ENCODE measurements at places on chromosomes 6 and 20.

DNA sequence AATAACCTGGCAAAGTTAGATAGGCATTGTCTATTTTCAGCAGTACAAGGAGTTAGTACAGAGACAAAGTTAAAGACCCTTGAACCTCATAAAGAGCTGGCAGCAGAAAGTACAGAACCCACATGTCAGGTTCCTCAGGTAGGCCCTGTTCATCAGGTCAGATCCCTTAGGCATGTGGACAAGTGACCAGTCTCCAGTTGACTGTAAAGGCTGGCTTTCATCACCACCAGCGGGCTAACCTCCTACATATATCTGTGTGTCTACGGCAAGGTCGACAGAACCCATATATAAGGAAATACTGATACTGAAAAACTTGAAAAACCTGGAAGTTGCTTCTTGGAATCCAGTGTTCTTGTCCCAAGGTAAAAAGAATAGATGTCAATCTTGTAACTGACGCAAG lies 223.1 kb upstream of the SGK1 start:
- DNase-seq, result no peak

- no peak for DNase-seq
Measured at GRCh38 chr6:159262586-159262985, 93.4 kb downstream of the FNDC1 start.

DNA sequence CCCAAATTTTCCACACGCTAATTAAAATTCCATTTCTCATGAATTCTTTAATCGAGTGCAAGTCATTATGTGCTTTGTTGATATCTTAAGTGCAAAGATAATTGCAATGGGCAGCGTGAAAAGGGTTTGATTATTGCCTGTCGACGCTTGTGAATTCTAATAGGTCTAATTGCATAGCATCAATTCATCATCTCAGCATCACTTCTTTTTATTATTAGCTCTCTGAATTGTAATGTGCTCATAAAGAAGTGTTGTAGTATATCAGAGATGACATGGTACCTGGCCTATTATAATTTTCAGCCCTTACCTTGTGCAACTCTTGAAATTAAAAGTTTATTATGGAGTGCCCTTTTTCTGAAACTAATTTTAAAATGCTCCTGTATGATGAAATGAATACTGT lies 866.8 kb upstream of the FLRT3 start:
- no peak for DNase-seq

- DNase-seq, result no peak
Measured at GRCh38 chr6:154806804-154807203, 73.6 kb downstream of the SCAF8 start.

GRCh38 chr20:15031546-15032351 lies 694.3 kb upstream of the FLRT3 start:
- no peak for DNase-seq

- no peak for DNase-seq
Measured at GRCh38 chr6:17454316-17455005, 61.1 kb downstream of the CAP2 start.

- no peak for DNase-seq
Measured at GRCh38 chr6:154223296-154223695, 133.3 kb downstream of the IPCEF1 start.

GRCh38 chr6:150684714-150685459 lies 85.2 kb downstream of the PLEKHG1 start:
- no peak for DNase-seq

DNA sequence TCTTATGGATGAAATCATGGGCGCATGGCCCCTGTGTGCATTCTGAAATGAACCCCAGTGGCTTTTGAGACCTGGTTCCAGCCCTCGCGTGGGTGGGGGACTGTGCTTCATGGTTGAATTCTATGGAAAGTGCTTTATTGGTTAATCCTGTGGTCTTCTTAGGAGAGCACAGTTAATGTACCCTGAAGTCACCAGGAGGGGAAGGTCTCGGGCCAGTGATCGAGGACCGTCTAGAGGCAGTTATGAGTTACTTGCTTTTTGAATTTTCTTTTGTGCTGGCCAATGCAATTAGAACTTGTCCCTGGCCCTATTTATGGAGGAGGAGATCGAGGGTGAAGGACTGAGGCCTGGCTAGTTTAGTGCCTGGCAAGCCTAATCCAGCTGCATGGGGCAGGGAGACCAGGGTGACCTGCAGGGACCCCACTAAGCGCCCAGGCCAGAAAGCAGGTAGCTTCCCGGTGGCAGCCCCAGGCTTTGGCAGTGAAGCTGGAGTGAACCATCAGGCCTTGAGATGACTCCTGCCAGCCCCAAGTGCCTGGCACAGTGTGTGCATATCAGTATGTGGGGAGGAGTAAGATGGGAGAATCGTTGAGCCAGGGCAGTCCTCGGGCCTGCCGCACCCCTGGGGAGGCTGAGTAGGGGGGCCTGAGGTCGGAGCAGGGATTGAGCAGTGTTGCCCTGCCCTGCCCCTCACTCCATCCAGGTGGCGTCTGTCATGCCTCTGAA lies 144.6 kb upstream of the RNF24 start:
- no peak for DNase-seq

GRCh38 chr20:1391640-1392442 lies 1.0 kb downstream of the FKBP1A start:
- DNase-seq, result no peak

GRCh38 chr20:31595654-31596411 lies 9.3 kb upstream of the ID1 start:
- no peak for DNase-seq

DNA sequence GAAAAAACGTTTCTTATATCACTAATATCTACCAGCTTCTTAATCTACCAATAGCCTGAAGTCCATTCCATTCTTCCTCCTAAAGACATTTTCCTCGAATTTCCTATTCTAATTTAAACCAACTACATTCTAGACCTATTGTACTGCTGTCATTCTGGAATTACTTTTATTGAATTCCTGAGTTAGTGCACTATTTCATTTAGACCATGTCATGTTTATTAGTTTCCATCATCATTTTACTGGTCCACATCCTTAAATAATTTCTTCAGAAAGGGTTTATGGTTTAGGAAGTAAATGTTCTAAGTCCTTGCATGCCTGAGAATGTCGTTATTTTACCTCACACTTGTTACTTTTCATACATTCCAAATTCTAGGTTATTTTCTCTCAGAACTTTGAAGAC lies 13.2 kb downstream of the LCA5 start:
- no peak for DNase-seq

DNA sequence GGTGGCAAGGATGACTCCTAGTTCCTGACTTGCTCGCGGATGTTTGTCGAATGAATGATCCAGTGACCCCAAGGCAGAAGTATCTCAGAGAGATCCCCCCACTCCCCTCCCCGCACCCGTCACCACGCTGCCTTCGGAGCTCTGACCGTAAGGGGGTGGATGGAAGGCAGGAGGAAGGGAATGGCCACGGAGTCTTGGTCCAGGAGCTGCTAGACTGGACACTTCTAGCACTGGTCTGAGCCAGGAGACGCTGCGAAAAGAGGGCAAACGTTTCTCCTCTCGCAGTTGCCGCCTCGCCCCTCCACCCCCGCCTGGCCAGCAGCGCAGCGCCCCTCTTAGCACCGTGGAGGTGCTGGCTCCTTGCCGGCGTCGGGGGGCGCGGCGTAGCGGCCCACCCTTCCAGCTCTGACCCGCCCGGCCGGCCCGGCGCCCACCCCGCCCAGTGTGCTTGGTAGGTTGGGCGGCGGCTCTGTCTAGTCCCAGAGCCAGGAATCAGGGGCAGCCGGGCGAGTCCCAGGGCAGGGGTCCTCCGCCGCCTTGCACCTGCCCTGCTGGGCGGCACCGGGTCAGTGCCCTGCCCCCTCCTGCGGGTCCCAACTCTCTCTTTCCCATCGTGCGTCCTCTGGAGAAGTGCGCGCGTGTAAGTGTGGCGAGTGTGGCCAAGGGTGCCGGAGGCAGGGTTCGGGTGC lies 2.4 kb upstream of the DBNDD2 start:
- no peak for DNase-seq

- DNase-seq, result no peak
Measured at GRCh38 chr6:1940381-1940780, 305.0 kb downstream of the GMDS start.

- no peak for DNase-seq
Measured at GRCh38 chr6:158068893-158069799, 87.5 kb downstream of the SYNJ2 start.

DNA sequence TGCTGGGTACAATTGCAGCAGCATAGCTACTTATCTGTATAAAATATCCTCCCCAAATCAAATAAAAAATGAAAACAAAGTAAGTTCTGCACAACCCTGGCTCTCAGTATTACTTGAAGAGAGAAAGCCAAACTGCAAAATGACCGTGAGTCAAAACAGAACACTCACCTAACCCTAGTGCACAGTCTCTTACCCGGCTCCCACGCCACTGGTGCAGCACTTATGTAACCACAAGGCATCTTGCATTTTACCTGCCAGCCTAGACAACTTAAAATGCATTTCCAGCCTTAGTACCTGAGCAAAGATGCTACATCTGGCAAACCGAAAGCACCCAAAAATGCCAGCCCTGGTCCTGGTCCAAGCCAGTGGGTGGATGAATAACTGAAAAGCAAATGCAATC lies 12.4 kb upstream of the SIRPB1 start:
- no peak for DNase-seq

DNA sequence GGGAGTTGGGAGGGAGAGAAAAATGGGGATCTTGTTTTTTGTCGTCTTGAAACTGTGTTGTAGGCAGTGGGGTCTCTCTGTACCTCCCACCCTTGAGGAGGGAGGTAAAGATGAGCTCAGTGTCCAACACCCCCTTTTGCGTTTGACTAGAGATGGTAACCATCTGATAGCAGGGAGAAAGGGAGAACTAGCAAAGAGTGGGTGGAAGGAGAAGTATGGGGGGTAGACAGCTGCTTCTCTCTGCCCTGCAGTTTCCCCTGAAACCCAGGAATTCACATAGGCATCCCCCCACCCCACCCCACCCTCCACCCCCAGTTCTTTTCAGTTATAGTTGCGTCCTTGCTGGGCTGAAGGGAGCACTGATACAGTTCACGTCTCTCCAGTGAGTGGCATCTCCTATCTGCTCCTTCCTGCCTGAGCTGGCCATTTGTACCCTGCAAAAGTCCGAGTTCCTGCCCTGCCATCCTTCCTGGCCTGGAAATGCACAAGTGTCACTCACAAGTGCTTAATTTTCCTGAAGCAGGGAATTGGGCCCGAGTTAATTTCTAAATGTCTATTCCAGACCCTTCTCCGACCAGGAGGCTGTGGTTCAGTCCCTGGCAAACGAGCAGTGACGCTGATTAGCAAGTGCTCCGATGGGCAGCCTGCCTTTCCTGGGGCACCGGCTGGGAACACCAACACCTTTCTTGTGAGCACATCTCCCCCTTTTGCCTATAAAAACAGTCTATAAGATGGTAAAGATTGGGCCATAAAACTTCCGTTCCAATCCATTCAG lies 1.5 kb downstream of the SIRPA start:
- DNase-seq, result no peak

- DNase-seq, result no peak
Measured at GRCh38 chr6:25301362-25301761, 22.2 kb downstream of the CARMIL1 start.

- no peak for DNase-seq
Measured at GRCh38 chr6:157145656-157146285, 177.5 kb downstream of the TMEM242 start.

DNA sequence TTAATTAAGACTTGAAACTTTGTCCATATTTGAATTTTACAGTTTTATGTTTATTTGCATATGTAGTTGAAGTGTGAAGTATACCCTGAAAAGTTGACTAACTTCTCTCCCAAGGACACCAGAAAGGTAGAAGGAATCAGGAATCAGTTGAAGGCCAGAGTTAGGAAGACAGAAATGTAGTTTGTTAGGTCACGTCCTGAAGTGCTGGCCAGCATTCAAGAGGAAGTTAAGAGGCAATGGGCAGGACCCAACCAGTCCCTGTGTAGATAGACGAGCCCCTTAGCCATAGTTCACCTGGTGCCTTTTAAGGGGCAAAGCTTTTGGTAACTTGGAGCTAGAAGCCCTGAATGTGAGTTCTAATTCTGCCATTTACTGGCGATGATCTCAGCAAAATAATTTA lies 250.4 kb upstream of the KCNQ5 start:
- no peak for DNase-seq

- DNase-seq, result no peak
Measured at GRCh38 chr6:146090474-146090873, 61.6 kb downstream of the GRM1 start.

DNA sequence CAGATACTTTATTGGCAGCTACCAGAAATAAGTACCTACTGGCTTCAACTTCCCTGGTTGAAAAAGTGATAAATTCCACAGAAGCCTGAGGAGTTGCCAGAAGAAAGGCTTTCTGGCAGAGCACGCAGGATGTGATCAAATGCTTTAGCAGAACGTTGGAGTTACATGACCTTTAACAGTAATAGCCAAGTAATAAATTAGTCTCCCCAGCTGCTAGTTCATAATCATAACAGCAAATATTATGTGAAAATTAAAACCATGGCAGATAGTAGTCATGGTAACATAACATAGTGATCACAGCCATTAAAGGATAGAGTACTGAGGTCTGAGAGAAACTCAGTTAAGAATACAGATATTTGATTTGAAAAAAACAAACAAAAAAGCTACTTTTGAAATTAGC lies 567.7 kb downstream of the ADGRB3 start:
- DNase-seq, result no peak

- DNase-seq, result no peak
Measured at GRCh38 chr20:10079964-10080363, 45.2 kb downstream of the ANKEF1 start.

- DNase-seq, result no peak
Measured at GRCh38 chr20:21101932-21102575, 4.1 kb downstream of the LINC00237 start.

GRCh38 chr20:4050203-4050980 lies 35.0 kb upstream of the RNF24 start:
- DNase-seq, result no peak

DNA sequence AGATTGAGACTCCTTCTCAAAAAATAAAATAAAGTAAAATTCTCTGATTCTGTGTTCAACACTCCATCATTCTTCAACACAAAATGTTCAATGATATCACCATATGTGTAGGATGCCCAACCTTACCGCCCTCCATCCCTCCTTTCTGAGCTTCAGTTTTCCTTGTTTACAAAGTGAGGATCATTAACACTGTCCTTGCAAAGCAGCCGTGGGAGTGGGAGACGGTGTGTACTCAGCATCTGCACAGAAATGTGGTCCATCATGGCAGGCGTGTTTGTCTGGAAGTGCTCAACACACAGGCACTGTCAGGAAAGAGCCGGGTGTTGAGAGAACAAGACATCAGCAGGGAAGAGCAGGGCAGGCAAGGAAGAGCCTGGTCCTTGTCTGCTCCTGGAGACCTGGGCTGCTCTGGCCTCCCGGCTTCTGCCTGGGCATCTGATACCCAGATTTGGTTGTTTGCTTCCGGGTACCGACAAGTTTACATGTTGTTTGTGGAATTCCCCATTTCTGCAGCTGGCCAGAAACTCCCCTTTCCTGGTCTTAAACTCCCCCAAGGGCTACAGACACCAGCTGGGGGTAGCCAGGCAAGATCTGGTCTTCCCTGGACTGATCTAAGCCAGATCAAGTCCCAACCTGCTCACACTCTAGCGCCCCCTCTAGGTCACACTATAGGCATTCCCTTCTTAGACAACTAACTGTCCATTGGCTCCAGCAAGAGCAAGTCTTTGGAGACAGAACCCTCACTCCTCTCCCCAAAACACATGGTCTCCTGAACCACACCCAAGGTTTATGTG lies 26.7 kb upstream of the TTPAL start:
- DNase-seq, result no peak
